Neural cell (in vitro differentiated cells): ENCODE measurements at places on chromosomes 3 and 15. TPM values are rescaled to one million over a fixed set of nuclear protein-coding genes. Genes with fewer than 3 reads are reported as not detected.

ZSCAN29 gene
- 27.6 and 37.5 TPM in 2 replicates for polyA plus RNA-seq

LEKR1 gene
- 0.14 and 2.7 TPM in 2 replicates for polyA plus RNA-seq

EHHADH gene
- polyA plus RNA-seq, result 1.8 and 2.0 TPM in 2 replicates

MAPKAPK3 gene
- polyA plus RNA-seq, result 4.3 and 6.6 TPM in 2 replicates

EBLN2 gene
- polyA plus RNA-seq, result 4.7 and 8.3 TPM in 2 replicates

APBA2 gene
- 134 and 159 TPM in 2 replicates for polyA plus RNA-seq

KLF15 gene
- polyA plus RNA-seq, result 0.46 TPM in 1 of 2 replicates, not detected in the other

TTLL13 gene
- polyA plus RNA-seq, result 0.33 TPM in 1 of 2 replicates, not detected in the other

LHFPL4 gene
- 37.1 and 37.4 TPM in 2 replicates for polyA plus RNA-seq

CA12 gene
- 0.11 and 0.62 TPM in 2 replicates for polyA plus RNA-seq

IL12A gene
- not detected in 2 replicates for polyA plus RNA-seq

TMA7 gene
- 1,717 and 1,747 TPM in 2 replicates for polyA plus RNA-seq

RTP1 gene
- 2.0 and 2.3 TPM in 2 replicates for polyA plus RNA-seq

CD86 gene
- 0.40 TPM in 1 of 2 replicates, not detected in the other for polyA plus RNA-seq

ANKRD63 gene
- polyA plus RNA-seq, result 2.1 TPM in 1 of 2 replicates, not detected in the other

TMEM87A gene
- 50.4 and 53.3 TPM in 2 replicates for polyA plus RNA-seq

PPP2R3A gene
- polyA plus RNA-seq, result 16.9 and 17.9 TPM in 2 replicates

CFAP92 gene
- polyA plus RNA-seq, result 0.69 and 1.6 TPM in 2 replicates

SLC28A2 gene
- polyA plus RNA-seq, result not detected in 2 replicates

TICRR gene
- 0.06 and 0.36 TPM in 2 replicates for polyA plus RNA-seq

GOLGA8T gene
- not detected in 2 replicates for polyA plus RNA-seq

SAMMSON gene
- polyA plus RNA-seq, result not detected in 2 replicates

MITF gene
- not detected in 2 replicates for polyA plus RNA-seq

ARPIN gene
- 2.7 and 3.5 TPM in 2 replicates for polyA plus RNA-seq

SCG5 gene
- polyA plus RNA-seq, result 112 and 116 TPM in 2 replicates

DUOX1 gene
- not detected in 2 replicates for polyA plus RNA-seq

GPR160 gene
- 2.9 and 4.0 TPM in 2 replicates for polyA plus RNA-seq

CCR9 gene
- polyA plus RNA-seq, result not detected in 2 replicates

BDH1 gene
- 12.9 and 14.7 TPM in 2 replicates for polyA plus RNA-seq

CNTN3 gene
- 24.0 and 31.8 TPM in 2 replicates for polyA plus RNA-seq

DPPA4 gene
- polyA plus RNA-seq, result 1.2 and 1.6 TPM in 2 replicates

ALDH1L1 gene
- not detected in 2 replicates for polyA plus RNA-seq

SNRK gene
- 26.9 and 27.3 TPM in 2 replicates for polyA plus RNA-seq

CTXN2 gene
- 0.54 and 0.69 TPM in 2 replicates for polyA plus RNA-seq

GUCA1C gene
- polyA plus RNA-seq, result not detected in 2 replicates

PLCB2 gene
- 7.4 and 9.2 TPM in 2 replicates for polyA plus RNA-seq

ATP13A5 gene
- 0.28 TPM in 1 of 2 replicates, not detected in the other for polyA plus RNA-seq

NCEH1 gene
- polyA plus RNA-seq, result 2.1 TPM in 1 of 2 replicates, not detected in the other

CPA3 gene
- not detected in 2 replicates for polyA plus RNA-seq

TNFSF10 gene
- not detected in 2 replicates for polyA plus RNA-seq

PROS1 gene
- 2.8 and 4.9 TPM in 2 replicates for polyA plus RNA-seq

DOCK3 gene
- 15.6 and 18.7 TPM in 2 replicates for polyA plus RNA-seq

CDHR4 gene
- polyA plus RNA-seq, result not detected in 2 replicates

SEMA6D gene
- polyA plus RNA-seq, result 108 TPM in 2 replicates

REC114 gene
- polyA plus RNA-seq, result not detected in 2 replicates

HDC gene
- polyA plus RNA-seq, result 4.5 and 6.0 TPM in 2 replicates
